HCEC 1CT (cell line): ENCODE measurements at places on chromosomes 2 and 18.

- peak; percentile 5 for DNase-seq
These were observed 289.4 kb downstream of the ZEB2 start for GRCh38 chr2:144230448-144231085.

DNA sequence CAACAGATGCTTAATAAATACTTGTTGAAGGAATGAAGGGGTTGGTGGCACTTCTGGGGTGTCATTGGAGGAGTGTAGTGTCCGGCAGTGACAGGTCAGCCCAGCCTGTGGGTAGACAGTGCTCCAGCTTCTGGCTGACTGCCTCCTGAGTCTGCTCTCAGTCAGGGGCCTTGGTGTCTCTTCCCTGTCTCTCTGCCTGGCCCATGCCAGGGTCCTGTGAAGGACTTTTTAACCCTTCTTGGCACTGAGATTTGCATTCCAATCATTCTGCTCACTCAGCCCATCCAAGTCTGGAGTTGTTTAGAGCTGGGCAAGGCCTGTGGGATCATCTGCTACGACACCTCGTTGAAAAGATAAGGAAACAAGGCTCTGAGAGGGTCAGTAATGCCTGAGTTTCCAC is 1.4 kb upstream of the KCNK3 start:
- DNase-seq, result no peak

- DNase-seq, result peak; percentile 89
These were observed 47.7 kb upstream of the PLB1 start for GRCh38 chr2:28447943-28448792.

DNA sequence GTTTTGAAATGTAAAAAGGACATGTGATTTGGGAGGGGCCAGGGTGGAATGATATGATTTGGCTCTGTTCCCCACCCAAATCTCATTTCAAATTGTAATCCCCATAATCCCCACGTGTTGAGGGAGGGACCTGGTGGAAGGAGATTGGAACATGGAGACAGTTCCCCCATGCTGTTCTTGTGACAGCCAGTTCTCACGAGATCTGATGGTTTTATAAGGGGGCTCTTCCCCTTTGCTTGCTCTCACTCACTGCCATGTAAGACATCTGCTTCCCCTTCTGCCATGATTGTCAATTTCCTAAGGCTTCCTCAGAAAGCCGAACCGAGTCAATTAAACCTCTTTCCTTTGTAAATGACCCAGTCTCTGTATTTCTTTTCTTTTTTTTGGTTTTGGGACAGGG is 39.2 kb downstream of the FECH start:
- no peak for DNase-seq

DNA sequence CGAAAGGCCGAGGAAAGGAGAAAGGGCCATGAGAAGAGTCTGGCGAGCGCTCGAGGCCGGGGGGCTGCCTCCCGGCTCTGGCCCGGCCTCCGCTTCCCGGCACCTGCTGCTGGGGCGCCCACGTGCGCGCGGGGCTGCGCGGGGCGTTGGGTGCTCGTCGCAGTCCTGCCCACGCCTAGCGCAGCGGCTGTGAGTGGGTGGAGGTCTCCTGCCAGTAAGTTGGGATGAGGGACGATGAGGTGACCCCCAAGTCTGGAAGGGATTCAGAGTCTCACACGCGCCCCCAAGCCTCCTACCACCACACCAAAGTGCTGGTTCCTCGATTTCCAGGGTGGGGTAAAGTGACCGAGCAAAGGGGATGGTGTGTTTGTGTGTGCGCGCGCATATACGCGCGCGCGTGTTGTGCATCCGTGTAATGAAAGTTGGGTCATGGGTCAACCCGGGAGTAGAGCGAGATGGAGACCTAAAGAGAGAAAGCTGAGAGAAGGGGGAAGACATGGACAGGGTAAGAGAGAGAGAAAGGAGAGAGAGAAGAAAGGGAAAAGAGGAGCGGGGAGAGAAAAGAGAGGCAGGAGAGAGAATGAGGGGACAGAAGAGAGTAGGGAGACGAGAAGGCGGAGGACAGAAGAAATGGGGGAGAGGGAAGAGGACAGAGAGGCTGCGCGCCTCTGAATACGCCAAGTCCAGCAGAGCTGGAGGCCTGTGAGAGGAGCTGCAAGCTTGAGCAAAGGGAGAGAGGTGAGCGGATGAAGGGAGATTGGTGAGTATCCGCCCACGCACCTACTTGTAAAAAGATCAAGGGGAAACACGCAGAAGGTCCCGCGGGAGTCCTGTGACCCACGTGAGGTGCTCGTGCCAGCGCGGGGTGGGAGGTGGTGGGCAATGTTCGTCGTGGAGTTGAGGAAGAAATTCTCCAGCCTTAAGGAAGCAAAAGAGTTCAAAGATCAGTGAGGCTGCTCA is 1.7 kb upstream of the NETO1 start:
- no peak for DNase-seq

- DNase-seq, result no peak
These were observed 49.8 kb upstream of the SLC1A4 start for GRCh38 chr2:64939332-64939917.

- no peak for DNase-seq
These were observed 24.1 kb downstream of the GLS start for GRCh38 chr2:190904640-190905261.

GRCh38 chr2:128412181-128412871 is 93.7 kb upstream of the HS6ST1 start:
- no peak for DNase-seq

DNA sequence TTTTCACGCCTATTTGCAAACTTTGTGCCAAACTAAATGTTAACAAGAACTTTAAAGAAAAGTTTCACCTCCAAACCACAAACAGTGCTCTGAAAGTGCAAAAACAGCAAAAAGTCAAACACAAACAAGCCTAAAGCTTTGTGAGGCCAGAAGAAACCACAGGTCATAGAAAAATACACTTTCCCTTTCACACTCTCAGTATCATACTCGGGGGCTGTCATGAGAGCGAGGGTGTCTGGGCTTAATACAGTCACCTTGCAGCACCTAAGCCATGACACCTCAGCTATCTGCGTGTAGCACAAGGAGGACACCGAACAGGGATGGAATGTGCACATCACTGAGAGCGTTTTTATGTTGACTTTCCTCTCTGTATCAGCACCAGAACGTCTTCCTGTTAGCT is 26.6 kb upstream of the SEH1L start:
- DNase-seq, result no peak

- DNase-seq, result no peak
These were observed 2.2 kb downstream of the RBM45 start for GRCh38 chr2:178114462-178114861.

DNA sequence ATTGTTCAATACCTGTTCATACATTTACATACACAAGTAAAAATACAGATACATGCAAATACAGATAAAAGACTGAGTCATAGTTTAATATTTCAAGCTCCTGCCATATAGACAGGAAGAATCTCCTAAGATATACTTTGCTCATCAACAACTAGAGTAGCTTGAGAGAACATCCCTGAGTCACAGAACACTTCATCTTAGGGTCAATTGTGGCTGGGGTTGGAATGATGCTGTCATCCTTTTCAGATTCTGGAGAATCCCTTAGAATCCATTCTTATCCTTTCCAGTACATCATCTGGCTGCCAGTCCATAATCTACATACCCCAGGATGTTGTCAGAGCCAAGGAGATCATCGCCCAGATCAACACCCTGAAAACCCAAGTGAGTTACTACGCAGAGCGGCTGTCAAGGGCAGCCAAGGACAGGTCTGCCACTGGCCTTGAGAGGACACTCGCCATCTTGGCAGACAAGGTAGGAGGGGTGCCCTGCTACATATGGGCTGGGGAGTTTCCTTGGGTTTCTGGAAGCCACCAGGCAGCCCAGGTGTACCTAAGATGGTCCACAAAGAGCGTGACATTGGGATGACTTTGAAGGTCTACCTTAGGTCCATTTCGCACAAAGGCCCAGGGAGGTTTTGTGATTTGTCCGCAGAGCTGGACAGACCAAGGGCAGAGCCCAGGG is 55.7 kb downstream of the COA5 start:
- peak; percentile 84 for DNase-seq

DNA sequence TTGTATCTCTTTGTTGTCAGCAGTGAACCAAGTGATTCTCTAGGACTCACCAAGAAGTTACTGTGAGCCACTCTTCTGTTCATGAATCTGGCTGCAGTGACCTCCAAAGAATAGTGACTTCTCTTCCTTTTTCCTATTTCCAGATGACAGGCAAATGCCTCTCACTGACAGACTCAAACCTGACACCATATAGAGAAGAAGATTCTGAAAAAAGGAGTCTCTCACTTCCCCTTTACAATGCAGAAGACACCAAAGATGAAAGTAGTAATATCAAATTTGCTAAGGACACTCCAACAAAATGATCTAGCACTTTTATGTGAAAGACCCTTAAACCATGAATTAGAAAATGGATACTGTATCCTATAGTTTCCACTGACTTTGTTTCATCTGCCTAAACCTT is 44.4 kb upstream of the SETBP1 start:
- no peak for DNase-seq

GRCh38 chr2:239366740-239367139 is 34.1 kb downstream of the HDAC4 start:
- no peak for DNase-seq

DNA sequence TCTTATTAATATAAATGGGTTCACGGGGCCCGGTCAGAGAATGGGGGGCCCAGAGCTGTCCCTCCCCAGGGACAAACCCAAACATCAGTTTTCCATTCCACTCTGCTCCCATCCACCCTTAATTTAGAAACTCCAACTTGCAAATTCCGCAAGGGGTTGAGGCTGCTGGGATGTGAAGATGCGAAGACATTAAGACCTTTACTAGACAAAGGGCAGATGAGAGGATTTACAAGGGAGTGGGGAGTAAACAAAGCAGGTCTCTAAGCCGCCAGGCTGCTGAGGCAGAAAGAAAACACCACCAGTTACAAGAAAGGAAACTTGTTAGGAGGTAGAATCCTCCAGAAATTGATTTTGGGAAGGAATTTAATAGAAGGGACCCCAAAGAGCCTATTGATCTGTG is 33.1 kb downstream of the MARCO start:
- DNase-seq, result no peak

- peak; percentile 85 for DNase-seq
These were observed 1.4 kb downstream of the TGIF1 start for GRCh38 chr18:3451183-3451988.

GRCh38 chr2:62362561-62362960 is 143.4 kb downstream of the TMEM17 start:
- no peak for DNase-seq

DNA sequence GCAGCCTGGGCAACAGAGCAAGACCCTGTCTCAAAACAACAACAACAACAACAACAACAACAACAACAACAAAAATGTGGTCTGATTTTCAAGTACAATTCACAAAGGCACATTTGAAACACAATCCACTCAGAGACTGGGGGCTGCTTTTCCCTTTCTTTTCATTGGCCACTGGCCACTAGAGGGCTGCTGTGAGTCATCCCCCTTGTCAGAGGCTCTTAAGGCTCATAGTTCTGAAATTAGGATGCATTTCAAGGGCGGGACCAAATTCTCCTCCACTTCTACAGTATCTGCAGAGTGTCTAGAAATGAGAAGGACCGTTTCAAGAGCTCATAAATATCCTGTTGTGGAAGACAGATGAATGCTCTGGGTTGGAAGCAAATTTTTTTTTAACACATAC is 285.4 kb downstream of the NRXN1 start:
- peak; percentile 4 for DNase-seq
